ENCODE measurements at places on chromosomes 2 and 18.
A peak's percentile ranks its signal among the peaks of the same experiment; 100 is the strongest.

- no peak for DNase-seq
Measured at GRCh38 chr18:58535340-58536201, 93.3 kb downstream of the ALPK2 start.

GRCh38 chr2:100062336-100062735, 80.1 kb downstream of the AFF3 start:
- DNase-seq = no peak

GRCh38 chr18:1993866-1994265, 577.4 kb downstream of the METTL4 start:
- DNase-seq = no peak

DNA sequence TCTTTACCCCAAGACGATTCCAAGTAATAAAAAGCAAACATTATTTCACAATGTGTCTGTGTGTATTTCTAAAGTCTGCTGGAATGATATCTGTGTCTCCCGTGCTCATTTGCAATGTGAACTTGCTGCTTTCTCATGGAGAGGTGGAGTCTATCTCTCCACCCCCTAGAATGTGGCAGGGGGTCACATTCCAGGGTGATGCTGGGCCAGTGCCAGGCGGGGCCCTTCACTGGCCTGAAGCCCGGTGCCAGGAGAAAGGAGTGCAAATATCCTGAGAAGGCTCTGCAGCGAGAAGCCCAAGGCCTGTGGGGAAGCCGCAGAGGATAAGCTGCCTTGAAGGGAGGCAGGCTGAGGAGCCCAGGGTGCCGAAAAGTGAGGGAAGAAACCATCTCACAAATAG, 26.8 kb upstream of the LDLRAD4 start:
- DNase-seq = no peak

- no peak for DNase-seq
Measured at GRCh38 chr2:160666154-160667060, 172.8 kb upstream of the RBMS1 start.

DNA sequence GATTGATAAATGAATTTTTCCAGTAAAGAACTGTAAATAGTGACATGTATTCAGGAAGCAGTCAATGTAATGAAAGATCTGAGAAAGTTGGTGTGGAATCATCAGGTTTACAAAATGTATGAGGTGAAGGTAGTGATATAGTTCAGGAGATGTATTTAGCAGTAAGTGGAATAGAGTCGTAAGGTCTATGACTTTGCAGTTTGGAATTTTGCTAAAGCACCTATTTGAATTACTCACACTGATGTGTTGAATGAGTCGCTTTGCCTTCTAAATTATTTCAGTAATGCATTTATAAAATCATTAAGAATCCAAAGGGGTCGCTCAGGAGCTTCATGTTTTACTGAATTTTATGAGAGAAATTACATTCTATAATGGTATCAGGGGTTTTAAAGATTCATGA, 713.7 kb downstream of the DSC3 start:
- DNase-seq = no peak

DNA sequence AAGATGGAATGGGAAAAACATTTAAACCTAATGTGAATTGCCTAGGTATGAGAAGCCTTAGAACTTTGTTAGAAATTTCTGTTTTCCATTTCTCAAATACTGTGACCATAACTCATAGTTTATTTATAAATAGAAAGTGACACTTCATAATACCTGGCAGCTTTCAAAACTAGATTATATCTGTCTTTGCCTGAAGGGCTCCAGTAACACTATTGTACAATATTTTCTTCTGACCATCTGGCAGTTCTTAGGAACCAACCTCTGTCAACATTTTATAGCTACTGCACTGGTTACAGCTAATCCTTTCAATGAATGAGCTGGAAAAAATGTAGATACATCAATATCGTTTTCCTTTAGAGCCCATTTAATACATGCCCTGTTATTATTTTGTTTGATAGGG, 237.4 kb downstream of the CAMKMT start:
- no peak for DNase-seq

DNA sequence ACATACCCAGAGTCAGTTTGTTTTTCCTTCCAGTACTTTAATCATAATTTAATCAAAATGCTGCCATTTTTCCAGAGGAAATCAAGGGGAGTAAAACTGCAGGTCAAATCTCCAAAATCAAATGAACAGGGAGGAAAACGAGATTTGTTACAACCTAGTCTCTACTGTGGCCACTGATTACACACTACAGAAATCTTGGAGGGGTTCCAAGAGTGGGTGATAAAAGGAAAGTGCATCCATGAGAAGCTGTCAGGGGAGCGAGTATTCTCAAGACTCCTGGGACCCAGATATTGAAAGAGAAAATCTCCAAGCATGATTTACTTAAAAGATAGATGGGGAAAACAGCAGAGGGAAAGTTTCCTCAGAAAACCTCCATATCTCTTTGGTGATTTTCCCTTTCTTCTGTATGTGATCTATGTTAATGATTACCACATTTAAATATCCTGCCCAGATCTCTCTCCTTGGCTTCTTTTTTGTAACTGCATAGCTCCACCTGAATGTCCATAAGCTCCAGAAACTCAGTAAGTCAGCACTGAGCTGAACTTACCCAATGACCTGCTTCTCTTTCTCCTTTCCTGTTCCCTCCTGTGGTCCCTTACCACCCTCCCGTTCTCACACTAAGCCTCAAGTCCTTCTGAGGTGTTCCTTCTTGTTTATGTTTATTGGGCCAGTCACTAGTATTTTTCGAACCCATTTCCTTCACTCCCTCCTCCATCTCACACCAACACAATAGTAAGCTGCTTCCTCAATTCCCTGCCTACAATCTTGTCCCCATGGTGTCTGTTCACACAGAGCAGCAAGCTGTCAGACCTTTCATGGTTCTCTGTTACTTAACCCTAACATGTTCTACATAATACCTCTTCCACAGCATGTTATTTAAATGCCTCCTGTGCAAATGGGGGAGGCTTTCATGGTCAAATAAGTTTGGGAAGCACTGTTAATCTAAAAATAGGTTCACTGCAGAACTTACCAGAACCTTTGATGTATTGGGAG, 73.9 kb upstream of the TWSG1 start:
- DNase-seq = no peak

DNA sequence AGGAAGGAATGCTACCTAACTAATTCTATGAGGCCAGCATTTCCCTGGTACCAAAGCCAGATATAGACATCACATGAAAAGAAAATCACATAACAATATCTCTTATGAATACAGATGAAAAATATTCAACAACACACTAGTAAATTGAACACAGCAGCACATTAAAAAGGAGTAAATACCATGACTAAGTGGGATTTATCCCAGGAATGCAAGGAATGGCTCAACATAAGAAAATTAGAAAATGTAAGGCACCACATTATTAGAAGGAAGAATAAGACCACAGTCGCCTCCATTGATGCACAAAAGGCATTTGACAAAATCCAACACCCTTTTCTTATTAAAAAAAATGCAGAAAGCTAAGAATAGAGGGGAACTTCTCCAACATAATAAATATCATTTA, 133.9 kb downstream of the TTC32 start:
- DNase-seq = no peak

GRCh38 chr2:98508709-98509066, 64.0 kb downstream of the INPP4A start:
- DNase-seq = no peak

DNA sequence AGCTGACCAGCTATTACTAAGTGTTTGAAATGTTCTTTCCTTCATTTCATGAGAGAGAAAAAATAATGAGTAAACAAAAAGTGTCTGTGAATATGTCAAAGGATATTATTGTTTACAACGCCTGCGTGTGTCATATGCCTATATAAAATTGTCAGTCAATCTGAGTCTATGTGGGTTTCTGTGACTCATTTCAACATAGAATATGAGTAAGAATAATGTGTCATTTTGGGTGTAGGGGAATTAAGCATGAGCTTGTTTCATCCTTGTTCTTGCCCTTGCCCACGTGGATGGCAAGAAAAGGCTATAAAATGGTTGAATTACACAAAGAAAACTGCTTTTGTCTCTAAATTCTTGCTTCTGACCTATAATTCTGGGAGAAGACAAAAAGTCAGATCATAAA, 466.0 kb downstream of the PTH2R start:
- no peak for DNase-seq

- no peak for DNase-seq
Measured at GRCh38 chr2:60379684-60380083, 173.8 kb downstream of the BCL11A start.

GRCh38 chr18:35519148-35519899, 21.6 kb upstream of the INO80C start:
- DNase-seq = no peak

GRCh38 chr2:117432746-117433145, 381.7 kb upstream of the DDX18 start:
- no peak for DNase-seq

DNA sequence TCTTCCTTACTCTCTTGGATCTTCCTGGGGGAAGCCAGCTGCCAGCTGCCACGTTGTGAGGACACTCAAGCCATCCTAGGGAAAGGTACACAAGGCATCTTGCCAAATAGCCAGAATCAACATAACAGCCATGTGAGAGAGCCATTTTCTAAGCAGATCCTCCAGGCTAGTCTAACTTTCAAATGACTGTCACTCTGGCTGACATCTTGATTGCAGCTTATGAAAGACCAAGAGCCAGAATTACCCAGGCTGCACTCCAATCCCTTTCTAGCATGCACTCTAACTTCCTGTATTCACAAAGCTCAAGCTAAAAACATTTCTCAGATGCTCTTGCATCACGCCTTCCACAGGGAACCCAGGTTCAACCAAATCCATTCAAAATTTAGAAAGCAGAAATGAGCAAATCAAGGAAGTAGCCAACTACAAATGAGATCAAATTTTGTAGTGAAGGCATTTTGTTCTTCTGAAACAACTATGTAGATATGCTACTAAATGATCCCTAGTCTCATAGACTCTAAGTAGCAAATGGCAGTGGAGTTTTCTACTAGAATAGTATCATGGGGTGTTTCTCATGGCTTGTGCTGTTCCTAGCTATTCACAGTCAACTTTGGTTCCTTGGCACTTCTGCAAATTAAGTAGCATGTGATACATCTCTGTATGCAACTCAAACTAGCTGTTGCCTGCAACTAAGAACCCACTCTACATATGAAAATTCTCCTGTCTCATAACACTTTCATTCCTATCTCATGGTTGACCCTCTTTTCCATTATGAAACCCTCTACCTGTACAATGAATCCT, 281.9 kb downstream of the ZEB2 start:
- DNase-seq = no peak

DNA sequence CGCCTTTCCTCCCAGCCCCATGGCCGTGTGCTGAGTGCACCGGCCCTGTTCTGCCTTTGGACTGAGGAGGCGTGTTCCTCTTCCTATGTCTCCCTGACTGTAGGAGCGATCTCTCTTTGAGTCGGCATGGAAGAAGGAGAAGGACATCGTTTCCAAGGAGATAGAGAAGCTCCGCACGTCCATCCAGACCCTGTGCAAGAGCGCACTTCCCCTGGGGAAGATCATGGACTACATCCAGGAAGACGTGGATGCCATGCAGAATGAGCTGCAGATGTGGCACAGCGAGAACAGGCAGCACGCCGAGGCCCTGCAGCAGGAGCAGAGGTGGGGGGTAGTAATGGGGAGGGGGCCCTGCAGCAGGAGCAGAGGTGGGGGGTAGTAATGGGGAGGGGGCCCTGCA, 29.4 kb upstream of the ASB1 start:
- no peak for DNase-seq

- no peak for DNase-seq
Measured at GRCh38 chr2:96692094-96692971, 47.5 kb downstream of the LMAN2L start.

DNA sequence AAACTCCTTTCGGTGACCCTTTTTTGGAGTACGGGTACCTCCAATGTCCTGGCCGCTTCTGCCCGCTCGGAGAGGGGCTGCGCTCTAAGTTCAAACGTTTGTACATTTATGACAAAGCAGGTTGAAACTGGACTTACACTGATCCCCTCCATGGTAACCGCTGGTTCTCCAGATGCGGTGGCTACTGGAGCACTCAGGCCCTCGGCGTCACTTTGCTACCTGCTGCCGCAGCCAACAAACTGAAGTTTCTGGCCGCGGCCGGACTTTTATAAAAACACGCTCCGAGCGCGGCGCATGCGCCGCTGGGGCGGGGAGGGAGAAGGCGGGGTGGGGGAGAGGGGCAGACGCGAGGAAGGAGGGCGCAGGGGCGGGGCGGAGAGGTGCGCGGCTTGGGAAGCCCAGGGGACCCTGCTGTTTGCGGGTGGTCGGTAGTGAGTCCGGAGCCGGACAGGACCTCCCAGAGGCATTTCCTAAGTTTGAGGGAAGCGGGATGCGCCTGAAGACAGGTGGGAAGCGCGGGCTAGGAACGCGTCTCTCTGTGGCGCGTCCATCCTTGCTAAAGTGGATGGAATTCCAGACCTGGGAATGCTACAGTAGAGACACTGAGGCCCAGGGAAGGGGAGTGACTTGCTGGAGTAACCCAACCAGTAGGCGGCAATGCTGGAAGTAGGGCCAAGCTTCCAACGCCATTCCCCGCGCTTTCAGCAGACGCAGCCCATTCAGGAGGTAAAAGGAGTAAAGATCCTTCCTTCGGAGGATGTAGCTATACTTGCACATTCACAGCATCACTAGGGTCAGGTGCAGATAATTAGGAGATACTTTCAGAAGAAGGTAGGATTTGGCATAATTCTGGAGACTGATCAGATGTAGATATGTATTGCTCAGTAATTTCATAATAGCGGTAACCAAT, at the start of gene CXCR4:
CXCR4 (minus strand) TSS at position 241 of the 910 bp plus-strand sequence; CDS start at position 152, 89 bp downstream.
- DNase-seq = peak; percentile 68

- no peak for DNase-seq
Measured at GRCh38 chr2:238854699-238855229, 6.9 kb downstream of the TWIST2 start.

DNA sequence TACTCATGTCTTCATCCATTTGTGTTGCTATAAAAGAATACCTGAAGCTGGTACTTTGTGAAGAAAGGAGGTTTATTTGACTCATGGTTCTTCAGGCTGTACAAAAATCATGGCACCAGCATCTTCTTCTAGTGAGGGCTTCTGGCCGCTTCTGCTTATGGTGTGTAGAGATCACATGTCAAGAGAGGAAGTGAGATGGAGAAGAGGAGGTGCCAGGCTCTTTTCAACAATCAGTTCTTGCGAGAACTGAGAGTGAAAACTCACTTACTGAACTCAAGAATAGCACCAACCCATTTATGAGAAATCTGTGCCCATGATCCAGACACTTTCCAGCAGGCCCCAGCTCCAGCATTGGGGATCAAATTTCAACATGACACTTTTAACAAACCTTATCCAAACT, 30.0 kb upstream of the BARD1 start:
- no peak for DNase-seq

- peak; percentile 1 for DNase-seq
Measured at GRCh38 chr18:25164848-25165811, 186.8 kb downstream of the ZNF521 start.

GRCh38 chr2:216932113-216932862, 72.4 kb upstream of the TNP1 start:
- no peak for DNase-seq

GRCh38 chr2:237701859-237702390, 74.5 kb downstream of the LRRFIP1 start:
- DNase-seq = no peak

- no peak for DNase-seq
Measured at GRCh38 chr2:96842600-96842999, 1.2 kb downstream of the ANKRD23 start.

DNA sequence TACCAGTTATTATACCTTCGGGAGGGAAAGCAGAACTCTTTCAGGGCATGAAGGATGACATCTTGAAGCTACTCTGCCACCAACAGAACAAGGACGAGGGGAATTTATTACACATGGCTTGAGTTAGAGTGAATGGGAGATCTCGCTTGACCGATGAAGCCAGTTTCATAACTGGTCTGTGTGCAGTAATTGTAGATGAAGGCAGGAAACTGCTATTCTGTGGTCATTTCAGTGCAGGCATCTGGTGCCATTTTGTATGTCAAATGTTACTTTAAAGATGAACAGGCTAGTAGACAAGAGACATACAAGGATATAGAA, 20.5 kb downstream of the GREB1 start:
- no peak for DNase-seq

Data from HuH-7 (cell line).